Right ventricle myocardium inferior (tissue), 1 donor: ENCODE measurements at places on chromosomes 12 and 14. TPM values are rescaled to one million over a fixed set of nuclear protein-coding genes. Genes with fewer than 3 reads are reported as not detected.

DNA sequence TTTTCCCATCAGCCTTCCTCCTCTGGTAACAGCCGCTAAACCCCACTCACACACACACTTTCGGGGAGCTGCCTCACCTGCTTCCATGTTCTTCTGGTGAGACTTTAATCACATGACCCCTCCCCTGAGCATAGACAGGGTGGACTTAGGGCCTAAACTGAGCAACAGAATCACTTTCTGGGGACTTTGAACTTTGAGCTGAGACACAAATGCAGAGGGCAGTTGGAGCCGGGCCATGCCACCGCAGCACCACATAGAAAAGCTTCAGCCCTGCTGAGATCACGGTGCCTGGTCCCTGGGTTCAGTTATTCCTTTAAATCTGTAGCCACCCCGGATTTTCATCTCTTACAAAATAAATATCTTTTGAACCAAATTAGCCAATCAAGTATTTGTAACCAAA is 18.4 kb upstream of the MAP3K9 start:
- no peak for DNase-seq

- no peak for DNase-seq
Measured at GRCh38 chr14:61560323-61560722, 135.0 kb upstream of the HIF1A start.

- no peak for DNase-seq
Measured at GRCh38 chr14:48560421-48560820, 885.0 kb upstream of the MDGA2 start.

- DNase-seq: no peak
Measured at GRCh38 chr12:76190299-76190698, 105.8 kb upstream of the NAP1L1 start.

DNA sequence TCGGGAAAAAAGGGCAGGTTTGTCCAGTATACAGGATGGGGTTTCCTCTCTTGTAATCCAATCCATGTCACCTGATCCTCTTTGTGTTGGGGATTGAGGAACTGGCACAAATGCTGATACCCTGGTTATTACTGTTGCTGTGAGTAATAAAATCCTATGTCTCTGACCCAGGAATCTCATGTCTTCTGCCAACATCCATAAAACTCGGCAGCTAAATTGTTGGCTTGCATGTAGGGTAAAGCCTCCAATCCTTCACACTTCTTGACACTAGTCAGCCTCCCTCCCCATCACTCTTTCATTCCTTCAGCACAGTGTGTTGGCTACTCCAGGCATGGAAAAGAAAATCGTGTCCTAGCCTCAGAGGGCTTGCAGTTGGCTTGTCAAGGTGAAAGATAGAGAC is 9.2 kb upstream of the NOS1 start:
- no peak for DNase-seq

DNA sequence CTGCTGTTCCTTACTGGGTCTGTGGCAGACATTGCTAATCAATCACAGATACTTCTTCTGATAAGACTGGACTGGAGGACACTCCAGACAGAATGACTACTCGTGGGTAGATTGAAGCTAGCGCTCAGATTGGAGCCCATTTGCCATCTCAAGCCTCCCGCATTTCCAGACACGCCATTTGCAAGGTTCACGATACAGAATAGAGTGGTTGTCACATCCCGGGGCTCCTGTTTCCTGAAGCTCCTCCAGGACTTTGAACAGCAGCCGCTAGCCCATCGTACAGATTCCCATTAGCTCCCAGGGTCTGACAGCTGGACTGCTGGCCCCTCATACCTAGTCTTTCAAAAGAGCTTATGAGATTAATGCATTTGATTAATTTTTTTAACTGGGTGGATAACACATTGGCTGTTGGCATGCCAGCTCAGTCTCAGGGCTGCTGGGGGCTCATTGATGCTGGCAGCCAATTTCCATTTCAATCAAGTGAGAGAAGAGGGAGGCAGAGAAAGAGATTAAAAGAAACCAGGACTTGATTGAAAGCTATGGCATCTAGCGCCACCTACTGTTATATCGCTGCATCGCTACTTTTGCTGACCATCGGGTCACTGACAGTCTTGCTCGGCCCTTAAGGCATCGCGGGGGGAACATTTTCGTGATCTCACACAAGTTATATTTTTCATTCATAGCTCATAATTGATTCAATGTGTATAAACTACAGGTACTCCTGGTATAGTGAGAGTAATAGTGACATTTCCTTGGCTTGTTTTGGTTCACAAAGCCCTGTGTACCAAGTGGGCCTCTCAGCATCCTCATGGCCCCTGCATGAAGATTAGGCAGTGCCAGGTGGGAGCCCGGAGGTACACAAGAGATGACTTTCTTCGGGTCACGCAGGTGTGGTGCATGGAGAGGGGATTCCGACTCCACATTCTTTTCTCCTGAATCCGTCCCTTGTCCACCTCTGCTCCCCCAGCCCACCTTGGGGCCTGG is 78.6 kb downstream of the CCDC60 start:
- no peak for DNase-seq

- no peak for DNase-seq
Measured at GRCh38 chr14:36509069-36509917, 10.7 kb downstream of the NKX2-1 start.

GRCh38 chr12:131740626-131741025 is 29.7 kb downstream of the SFSWAP start:
- DNase-seq: no peak

SLC25A21 gene
- total RNA-seq: 0.76 TPM

DLGAP5 gene
- total RNA-seq: 0.51 TPM

TSHR gene
- total RNA-seq: not detected
